ENCODE measurements at places on chromosomes 4 and X.

GRCh38 chr4:183968931-183969330 lies 63.8 kb downstream of the STOX2 start:
- no peak overlapping the region for H3K4me3 ChIP-seq
- no peaks in the 10 kb centered on the region for H3K4me1 ChIP-seq
- H3K27me3 ChIP-seq, result peaks cover 17% of the 10 kb centered on the region
- DNase-seq, result no peak
- no peaks in the 10 kb centered on the region for H3K36me3 ChIP-seq

- no peak overlapping the region for H3K27ac ChIP-seq
- no peaks in the 10 kb centered on the region for H3K27me3 ChIP-seq
- no peak for DNase-seq
- peaks cover 22% of the 10 kb centered on the region for H3K4me1 ChIP-seq
These were observed 26.6 kb upstream of the C4orf50 start for GRCh38 chr4:6044805-6045204.

DNA sequence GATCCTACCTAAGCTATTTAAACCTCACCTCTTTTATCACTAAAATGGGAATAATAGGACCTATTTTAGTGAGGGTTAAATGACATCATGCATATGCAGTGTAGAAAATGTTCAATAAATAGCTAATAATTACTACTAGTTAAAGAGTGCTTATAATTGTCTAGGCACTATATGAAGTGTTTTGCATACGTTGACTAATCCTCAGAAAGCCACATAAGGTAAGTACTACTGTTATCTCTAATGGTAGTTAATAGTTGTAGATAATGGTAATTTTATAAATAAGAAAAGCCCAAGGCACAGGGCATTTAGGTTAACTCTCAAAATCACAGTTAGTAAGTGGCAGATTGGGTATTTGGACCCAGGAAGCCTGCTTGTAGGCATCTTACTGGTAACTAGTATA lies 47.4 kb upstream of the BOD1L1 start:
- DNase-seq, result no peak
- H3K27ac ChIP-seq, result no peak overlapping the region
- no peaks in the 10 kb centered on the region for H3K27me3 ChIP-seq
- no peak overlapping the region for H3K4me3 ChIP-seq
- H3K4me1 ChIP-seq, result no peaks in the 10 kb centered on the region

GRCh38 chr4:6658597-6659075 lies 18.2 kb downstream of the MRFAP1 start:
- peak; percentile 85 for DNase-seq
- peaks cover 13% of the 10 kb centered on the region for H3K4me1 ChIP-seq
- peaks cover 35% of the 10 kb centered on the region for H3K27me3 ChIP-seq
- no peak overlapping the region for H3K27ac ChIP-seq
- peaks cover 1% of the 10 kb centered on the region for H3K36me3 ChIP-seq

- no peaks in the 10 kb centered on the region for H3K27me3 ChIP-seq
- no peaks in the 10 kb centered on the region for H3K36me3 ChIP-seq
- no peak overlapping the region for H3K4me3 ChIP-seq
- no peak for DNase-seq
- no peak overlapping the region for H3K27ac ChIP-seq
These were observed 231.0 kb downstream of the LDB2 start for GRCh38 chr4:16667464-16667863.

GRCh38 chr4:149264093-149264733 lies 551.4 kb downstream of the IQCM start:
- no peak overlapping the region for H3K4me3 ChIP-seq
- DNase-seq, result peak; percentile 65
- no peaks in the 10 kb centered on the region for H3K36me3 ChIP-seq
- no peaks in the 10 kb centered on the region for H3K27me3 ChIP-seq

- H3K4me1 ChIP-seq, result peaks cover 24% of the 10 kb centered on the region
- peaks cover 2% of the 10 kb centered on the region for H3K36me3 ChIP-seq
- H3K27ac ChIP-seq, result no peak overlapping the region
- H3K27me3 ChIP-seq, result no peaks in the 10 kb centered on the region
- no peak overlapping the region for H3K4me3 ChIP-seq
- no peak for DNase-seq
These were observed 98.8 kb upstream of the EGFL6 start for GRCh38 chrX:13470685-13470977.

- no peaks in the 10 kb centered on the region for H3K27me3 ChIP-seq
- H3K36me3 ChIP-seq, result no peaks in the 10 kb centered on the region
- no peak for DNase-seq
- H3K4me3 ChIP-seq, result no peak overlapping the region
- no peaks in the 10 kb centered on the region for H3K4me1 ChIP-seq
- no peak overlapping the region for H3K27ac ChIP-seq
These were observed 16.0 kb downstream of the CLDN22 start for GRCh38 chr4:183304067-183304466.

- peaks cover 11% of the 10 kb centered on the region for H3K4me1 ChIP-seq
- H3K27ac ChIP-seq, result no peak overlapping the region
- peak; percentile 57 for DNase-seq
- H3K36me3 ChIP-seq, result no peaks in the 10 kb centered on the region
- H3K4me3 ChIP-seq, result no peak overlapping the region
These were observed 173.9 kb upstream of the KLF3 start for GRCh38 chr4:38489924-38490639.

DNA sequence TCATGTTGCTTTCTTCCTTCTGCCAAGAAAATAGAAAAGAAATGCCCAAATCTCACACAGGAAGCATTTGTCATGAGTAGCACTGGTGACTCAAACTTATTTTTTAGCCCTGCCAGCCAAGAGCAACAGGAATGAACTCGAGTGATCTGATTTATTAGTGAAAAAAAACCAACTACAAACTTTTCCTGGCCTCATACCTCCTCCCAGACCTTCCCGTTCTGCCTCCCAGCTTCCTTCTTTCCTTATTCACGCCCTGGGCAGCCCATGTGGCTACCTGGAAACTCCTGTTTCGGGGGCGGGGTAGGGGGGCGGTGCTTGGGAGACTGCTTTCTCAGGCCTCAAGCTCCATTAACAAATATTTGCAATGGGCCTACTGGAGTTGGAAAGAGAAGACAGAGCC lies 178.5 kb downstream of the NHS start:
- H3K36me3 ChIP-seq, result no peaks in the 10 kb centered on the region
- no peaks in the 10 kb centered on the region for H3K27me3 ChIP-seq
- H3K4me1 ChIP-seq, result peaks cover 3% of the 10 kb centered on the region
- no peak overlapping the region for H3K4me3 ChIP-seq

DNA sequence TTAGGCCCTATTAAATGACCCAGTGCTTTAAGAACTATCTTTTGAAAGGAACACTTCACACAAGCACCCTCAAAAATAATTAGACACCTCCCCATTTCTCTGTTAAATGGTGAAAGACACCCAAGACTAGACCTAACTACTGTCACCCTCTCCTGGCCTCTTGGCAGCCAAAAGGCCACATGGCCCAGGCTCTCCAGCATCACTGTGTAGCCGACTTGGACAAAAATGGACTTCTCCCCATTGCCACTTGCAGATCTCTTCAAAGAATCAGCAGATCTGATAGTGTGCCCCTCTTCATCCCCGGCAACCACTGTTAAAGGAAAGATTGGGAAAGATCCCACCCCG lies 2.0 kb downstream of the MID1IP1 start:
- H3K36me3 ChIP-seq, result peaks cover 45% of the 10 kb centered on the region
- DNase-seq, result peak; percentile 67
- no peaks in the 10 kb centered on the region for H3K27me3 ChIP-seq
- peak overlapping the region; percentile 99 for H3K27ac ChIP-seq
- peaks cover 15% of the 10 kb centered on the region for H3K4me1 ChIP-seq

DNA sequence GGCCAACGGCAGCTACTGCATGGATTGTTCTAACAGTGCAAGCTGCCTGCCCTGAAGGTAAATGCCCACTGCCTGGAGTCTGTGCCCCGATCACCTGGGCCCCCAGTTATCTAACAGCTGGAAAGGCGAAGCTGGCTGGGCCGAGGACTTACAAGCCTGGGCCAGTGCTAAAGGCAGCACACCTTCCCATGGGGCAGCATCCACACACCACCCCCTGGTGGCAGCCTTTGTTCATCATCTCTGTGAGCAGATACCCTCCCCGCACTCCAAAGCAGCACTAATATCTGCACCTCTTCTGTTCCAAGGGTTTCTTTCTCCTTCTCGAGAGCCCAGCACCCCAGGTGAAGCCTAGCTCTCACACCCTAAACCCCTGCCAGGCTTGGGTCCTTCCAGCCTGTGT lies 7.6 kb downstream of the SLC2A9 start:
- H3K27me3 ChIP-seq, result no peaks in the 10 kb centered on the region
- H3K4me3 ChIP-seq, result no peak overlapping the region
- H3K36me3 ChIP-seq, result no peaks in the 10 kb centered on the region
- H3K27ac ChIP-seq, result no peak overlapping the region
- peaks cover 10% of the 10 kb centered on the region for H3K4me1 ChIP-seq

GRCh38 chr4:7238300-7238960 lies 46.1 kb downstream of the SORCS2 start:
- no peaks in the 10 kb centered on the region for H3K36me3 ChIP-seq
- no peak overlapping the region for H3K27ac ChIP-seq
- no peaks in the 10 kb centered on the region for H3K27me3 ChIP-seq
- no peaks in the 10 kb centered on the region for H3K4me1 ChIP-seq
- no peak overlapping the region for H3K4me3 ChIP-seq
- DNase-seq, result no peak

GRCh38 chr4:108889696-108890483 lies 127.0 kb upstream of the ETNPPL start:
- no peak overlapping the region for H3K27ac ChIP-seq
- peaks cover 4% of the 10 kb centered on the region for H3K4me1 ChIP-seq
- no peak overlapping the region for H3K4me3 ChIP-seq
- H3K36me3 ChIP-seq, result no peaks in the 10 kb centered on the region

DNA sequence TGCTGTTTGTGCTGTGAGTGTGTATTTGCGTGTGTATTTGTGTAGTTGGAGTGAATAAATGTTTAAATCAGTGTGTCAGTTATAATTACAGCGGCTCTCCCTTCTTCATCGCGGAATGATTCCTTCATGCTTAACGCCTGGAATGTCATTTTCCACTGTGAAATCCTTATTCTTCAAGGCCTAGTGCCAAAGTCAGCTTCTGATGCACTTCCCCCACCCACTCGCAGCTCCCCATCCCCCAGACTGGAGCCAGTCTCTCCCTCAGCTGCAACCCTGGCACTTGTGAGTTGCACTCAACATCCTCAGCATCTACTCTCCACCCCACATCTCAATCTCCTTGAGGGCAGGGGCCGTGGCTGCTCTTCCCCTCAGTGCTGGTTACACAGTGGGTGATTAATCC lies 583.0 kb downstream of the BCOR start:
- H3K4me1 ChIP-seq, result peaks cover 2% of the 10 kb centered on the region
- H3K4me3 ChIP-seq, result no peak overlapping the region
- H3K27ac ChIP-seq, result no peak overlapping the region
- no peaks in the 10 kb centered on the region for H3K27me3 ChIP-seq
- no peak for DNase-seq
- no peaks in the 10 kb centered on the region for H3K36me3 ChIP-seq

DNA sequence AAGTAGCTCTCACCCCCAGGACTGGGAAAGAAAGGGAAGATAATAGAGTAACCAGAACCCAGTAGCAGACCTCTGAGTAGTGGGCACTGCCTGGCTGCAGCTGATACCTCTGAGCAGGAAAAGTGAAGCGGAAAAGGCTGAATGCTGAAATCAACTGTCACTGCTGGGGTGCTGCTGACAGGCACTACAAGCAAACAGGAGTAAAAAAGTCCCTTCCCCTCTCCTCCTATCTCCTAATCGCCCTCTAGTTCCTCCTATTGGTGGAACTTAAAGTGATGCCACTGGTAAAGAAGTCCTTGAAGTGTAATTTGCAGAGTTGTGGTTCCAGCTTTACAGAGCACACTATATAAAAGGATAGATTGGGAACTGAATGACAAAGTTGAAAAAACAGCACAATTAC lies 32.8 kb upstream of the GLRB start:
- H3K4me3 ChIP-seq, result no peak overlapping the region
- no peaks in the 10 kb centered on the region for H3K36me3 ChIP-seq
- no peak overlapping the region for H3K27ac ChIP-seq
- H3K4me1 ChIP-seq, result no peaks in the 10 kb centered on the region
- DNase-seq, result no peak

DNA sequence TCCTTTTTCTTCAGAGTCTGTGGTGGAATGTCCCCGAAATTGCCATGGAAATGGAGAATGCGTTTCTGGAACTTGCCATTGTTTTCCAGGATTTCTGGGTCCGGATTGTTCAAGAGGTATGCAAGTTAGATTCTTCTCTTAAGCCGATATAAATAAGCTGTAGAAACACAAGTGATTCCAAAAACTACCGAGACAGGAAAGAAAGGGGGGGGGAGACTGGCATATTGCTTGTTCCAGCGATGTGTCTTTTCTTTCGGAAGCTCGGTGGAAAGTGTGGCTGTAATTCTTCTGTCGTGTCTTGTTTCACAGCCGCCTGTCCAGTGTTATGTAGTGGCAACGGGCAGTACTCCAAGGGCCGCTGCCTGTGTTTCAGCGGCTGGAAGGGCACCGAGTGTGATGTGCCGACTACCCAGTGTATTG lies 236.9 kb downstream of the DCTD start:
- no peaks in the 10 kb centered on the region for H3K4me1 ChIP-seq
- H3K4me3 ChIP-seq, result no peak overlapping the region
- H3K27me3 ChIP-seq, result peaks cover 4% of the 10 kb centered on the region
- DNase-seq, result no peak

DNA sequence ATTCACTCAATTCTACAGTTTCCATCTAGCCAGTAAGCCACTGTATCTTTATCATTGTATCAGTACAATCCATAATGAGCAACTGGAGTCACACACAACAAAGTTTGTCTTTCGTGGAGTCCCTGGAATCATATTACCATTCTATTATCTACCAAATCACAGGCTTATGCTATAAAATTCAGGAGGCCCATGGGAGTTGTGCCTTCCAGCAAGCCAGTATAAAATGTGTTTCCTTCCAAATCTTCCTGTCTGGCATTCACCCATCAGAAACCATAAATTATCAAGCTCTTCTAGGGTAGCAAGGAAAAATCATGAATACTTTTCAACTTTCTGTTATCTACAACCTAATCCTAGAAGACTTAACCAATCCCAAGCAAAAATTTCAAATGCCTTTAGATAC lies 1383.3 kb upstream of the PCDH7 start:
- H3K27me3 ChIP-seq, result no peaks in the 10 kb centered on the region
- no peaks in the 10 kb centered on the region for H3K36me3 ChIP-seq
- no peak for DNase-seq

GRCh38 chr4:108555701-108556100 lies 64.7 kb upstream of the RPL34 start:
- peaks cover 3% of the 10 kb centered on the region for H3K36me3 ChIP-seq
- no peak overlapping the region for H3K4me3 ChIP-seq
- DNase-seq, result no peak
- H3K27ac ChIP-seq, result no peak overlapping the region
- peaks cover 2% of the 10 kb centered on the region for H3K27me3 ChIP-seq

DNA sequence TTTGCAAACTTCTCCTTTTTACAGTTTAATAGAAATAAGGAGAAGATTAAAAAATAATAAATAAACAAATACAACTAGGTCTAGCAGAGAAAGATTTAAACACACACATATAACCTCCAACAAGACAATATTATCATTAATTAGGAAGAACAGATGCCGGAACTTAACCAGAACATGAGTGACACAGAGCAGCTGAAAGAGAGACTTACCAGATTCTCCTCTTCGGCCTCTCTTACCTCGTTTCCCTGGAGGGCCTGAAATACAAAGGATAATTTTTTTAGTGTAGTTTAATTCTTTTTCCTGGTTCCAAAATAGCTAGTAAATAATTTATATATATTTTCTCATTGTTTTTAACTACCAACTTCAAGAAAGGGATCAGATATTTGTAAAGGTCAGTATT lies 252.5 kb downstream of the COL25A1 start:
- no peak overlapping the region for H3K4me3 ChIP-seq
- H3K27me3 ChIP-seq, result peaks cover 2% of the 10 kb centered on the region
- no peaks in the 10 kb centered on the region for H3K36me3 ChIP-seq

Data from activated CD4-positive, alpha-beta T cell treated with anti-CD3 and anti-CD28 coated beads, Interleukin-2, amount 10 ng/mL, durations not matched to agents 24 days and 14 days (primary cell).